ENCODE measurements at places on chromosomes 7 and 10.

- DNase-seq, result no peak
These were observed 944.4 kb upstream of the ZNF722 start for GRCh38 chr7:63054191-63054661.

- DNase-seq, result no peak
These were observed 123.5 kb upstream of the BMPER start for GRCh38 chr7:33781796-33782195.

- DNase-seq, result no peak
These were observed 35.9 kb downstream of the ITGB1 start for GRCh38 chr10:32922170-32922569.

- DNase-seq, result no peak
These were observed 8.0 kb upstream of the PWWP2B start for GRCh38 chr10:132388891-132389432.

- DNase-seq, result no peak
These were observed 580.0 kb downstream of the XPNPEP1 start for GRCh38 chr10:109343293-109343692.

- no peak for DNase-seq
These were observed 13.6 kb upstream of the MYL7 start for GRCh38 chr7:44154703-44155102.

All from GDM1 (cell line).